ENCODE measurements at places on chromosomes 2 and 18. TPM values are rescaled to one million over a fixed set of nuclear protein-coding genes. Genes with fewer than 3 reads are reported as not detected.

GRCh38 chr2:24877646-24878045, 42.4 kb downstream of the ADCY3 start:
- H3K4me3 ChIP-seq, result no peak overlapping the region
- H3K27ac ChIP-seq, result no peak overlapping the region

GRCh38 chr2:43057026-43057741, 169.2 kb downstream of the ZFP36L2 start:
- DNase-seq, result no peak
- no peaks in the 10 kb centered on the region for H3K27me3 ChIP-seq
- no peaks in the 10 kb centered on the region for H3K4me1 ChIP-seq
- H3K4me3 ChIP-seq, result no peak overlapping the region

DNA sequence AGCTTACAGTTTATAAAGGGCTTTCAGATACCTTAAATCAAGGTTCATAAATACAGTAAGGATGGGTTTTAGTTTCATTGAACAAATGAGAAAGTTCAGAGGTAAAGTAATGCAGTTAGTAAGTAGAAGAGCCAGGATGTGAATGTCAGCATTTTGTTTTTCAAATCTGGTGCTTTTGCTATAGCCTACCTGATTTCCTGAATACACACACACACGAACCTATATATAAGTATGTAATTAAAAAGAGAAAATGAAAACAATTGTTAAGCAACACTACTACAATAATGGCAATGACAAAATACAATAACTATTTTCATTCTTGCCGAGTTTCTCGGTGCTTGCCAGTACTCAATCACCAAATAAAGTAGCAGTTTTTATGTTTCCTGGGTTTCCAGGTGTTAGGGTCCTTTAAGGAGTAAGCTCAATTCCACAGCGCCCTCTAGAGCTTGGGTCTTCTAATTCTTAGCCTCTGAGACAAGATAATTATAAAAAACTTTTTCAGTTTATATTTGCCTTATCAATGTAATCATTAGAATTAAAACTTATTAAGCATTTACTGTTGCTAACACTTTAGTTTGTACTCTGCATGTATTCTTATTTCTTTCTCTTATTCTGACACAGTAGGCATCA, 512.9 kb upstream of the ACVR2A start:
- no peaks in the 10 kb centered on the region for H3K27me3 ChIP-seq
- H3K4me3 ChIP-seq, result no peak overlapping the region
- no peak for DNase-seq
- H3K36me3 ChIP-seq, result no peaks in the 10 kb centered on the region
- H3K4me1 ChIP-seq, result no peaks in the 10 kb centered on the region

GRCh38 chr2:143629340-143629739, 500.1 kb downstream of the ARHGAP15 start:
- no peaks in the 10 kb centered on the region for H3K27me3 ChIP-seq
- H3K4me1 ChIP-seq, result no peaks in the 10 kb centered on the region
- H3K36me3 ChIP-seq, result peaks cover 17% of the 10 kb centered on the region
- no peak for DNase-seq
- H3K4me3 ChIP-seq, result no peak overlapping the region

LINC00305 gene
- not detected for total RNA-seq

DNA sequence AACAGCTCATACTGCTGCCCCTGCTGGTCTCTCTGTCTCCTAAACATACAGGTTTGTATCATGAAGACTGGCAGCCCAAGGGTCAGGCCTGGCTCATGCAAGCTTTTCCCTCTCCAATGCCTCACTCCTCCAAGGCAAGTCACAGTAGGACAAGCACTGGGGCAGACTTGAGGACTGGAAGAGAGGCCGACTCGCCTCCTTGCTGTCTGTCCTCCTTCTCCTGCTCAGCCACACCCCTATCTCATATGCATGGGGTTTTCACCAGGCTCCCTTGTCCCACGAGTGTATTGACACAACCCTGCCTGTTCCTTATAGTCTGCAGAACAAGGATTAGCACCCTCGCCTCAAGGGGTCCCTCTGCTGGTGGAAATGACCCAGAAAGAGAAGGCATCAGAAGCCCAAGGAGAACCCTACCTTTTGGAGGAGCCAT, 223.7 kb downstream of the SOX11 start:
- no peak overlapping the region for H3K27ac ChIP-seq
- DNase-seq, result no peak
- no peaks in the 10 kb centered on the region for H3K36me3 ChIP-seq

MFSD2B gene
- total RNA-seq, result not detected

DSC3 gene
- total RNA-seq, result not detected

TMEM178A gene
- total RNA-seq, result 1.3 TPM

NYAP2 gene
- total RNA-seq, result 0.15 TPM
